ENCODE measurements at places on chromosomes 4 and X.

DNA sequence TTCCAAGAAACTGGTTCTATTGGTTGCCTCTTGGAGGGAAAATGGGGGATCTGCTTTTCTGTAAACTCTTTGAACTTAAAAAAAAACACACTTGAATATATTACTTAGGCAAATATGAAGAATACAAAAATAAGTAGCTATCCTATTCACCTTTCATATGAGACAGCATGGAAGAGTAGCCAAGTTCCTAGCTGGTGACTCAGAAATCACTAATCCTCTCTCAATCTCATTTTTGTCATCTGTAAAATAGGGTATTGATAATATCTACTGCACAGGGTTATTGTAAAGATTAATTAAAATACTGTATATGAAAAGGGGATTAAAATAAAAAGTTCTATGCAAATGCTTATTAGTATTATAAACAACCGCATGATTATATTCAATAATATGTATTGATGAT lies 12.7 kb downstream of the MGARP start:
- no peak for DNase-seq

- no peak for DNase-seq
Observed at GRCh38 chr4:140829825-140830224, 73.6 kb upstream of the TBC1D9 start.

- no peak for DNase-seq
Observed at GRCh38 chr4:1502501-1502886, 96.3 kb upstream of the NKX1-1 start.

GRCh38 chrX:53330331-53330730 lies 48.9 kb upstream of the IQSEC2 start:
- DNase-seq, result no peak

DNA sequence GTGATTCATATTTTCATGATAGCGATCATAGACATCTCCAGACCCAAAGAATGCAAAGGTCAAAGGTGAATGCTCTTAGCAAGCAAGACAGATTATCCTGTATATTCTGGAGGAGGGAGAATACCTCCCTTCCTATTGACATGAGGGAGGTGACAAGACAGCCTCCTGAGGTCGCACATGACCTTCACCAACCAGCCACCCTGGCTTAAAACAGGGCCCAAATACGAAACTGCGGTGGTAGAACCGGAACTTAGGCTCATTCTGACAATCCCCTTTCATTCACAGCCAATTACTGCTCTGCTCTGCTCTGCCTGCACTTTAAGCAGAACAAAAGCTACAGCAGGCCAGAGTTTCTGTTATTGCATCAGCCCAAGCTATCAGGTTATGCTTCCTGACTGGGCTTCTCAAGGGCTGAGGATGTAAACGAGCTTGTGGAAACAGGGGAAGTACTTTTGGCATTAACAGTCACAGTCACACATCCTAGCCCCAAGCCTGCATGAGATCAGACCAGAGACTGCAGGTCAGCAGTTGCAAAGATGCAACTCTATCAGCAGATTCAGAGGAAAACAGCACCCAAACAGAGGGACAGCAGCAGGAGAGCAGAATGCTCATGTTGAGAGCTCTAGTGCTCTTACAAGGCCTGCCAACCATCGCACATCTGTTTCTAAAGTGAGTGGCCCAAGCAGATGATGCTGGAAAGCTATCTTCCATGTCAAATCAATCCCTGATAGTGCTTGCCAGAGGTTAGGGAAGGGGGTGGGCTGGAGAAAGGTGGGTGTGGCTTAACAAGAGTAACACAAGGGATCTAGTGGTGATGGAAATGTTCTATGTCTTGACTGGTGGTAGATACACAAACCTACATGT lies 51.3 kb upstream of the MAP3K15 start:
- no peak for DNase-seq

DNA sequence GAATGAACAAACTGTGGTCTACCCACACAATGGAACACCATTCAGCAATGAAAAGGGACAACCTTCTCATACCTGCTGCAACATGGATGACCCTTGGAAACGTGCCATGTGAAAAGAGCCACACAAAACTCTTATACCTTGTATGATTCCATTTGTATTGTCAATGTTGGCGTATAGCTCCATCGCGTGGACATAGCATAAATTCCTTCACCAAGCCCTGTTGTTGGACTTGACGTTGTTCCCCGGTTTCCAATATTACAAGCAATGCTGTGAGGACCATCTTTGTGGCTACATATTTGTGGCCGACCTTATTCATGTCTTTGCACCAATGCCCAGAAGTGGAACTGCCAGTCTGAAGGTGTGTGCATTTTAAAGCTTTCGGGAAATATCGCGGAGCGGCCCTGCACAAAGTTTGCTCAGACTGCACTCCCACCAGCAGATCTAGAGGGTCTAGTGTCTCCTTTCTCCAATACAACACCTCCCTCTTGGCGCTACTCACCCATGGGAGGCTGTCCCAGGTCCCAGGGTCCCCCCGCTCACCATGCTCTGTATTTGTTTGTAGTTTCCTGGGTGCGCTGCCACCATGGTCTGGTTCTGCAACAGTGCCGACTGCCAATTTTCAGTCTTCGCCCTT lies at the start of gene CLDN34:
TSS of gene CLDN34 (plus strand) at position 584 of the 634 bp plus-strand sequence. CDS start at position 584, 0 bp downstream.
- no peak for DNase-seq

All from Right ventricle myocardium superior (tissue), 1 donor.